NCI-H1048 (cell line): ENCODE measurements at places on chromosomes 12 and 14.

DNA sequence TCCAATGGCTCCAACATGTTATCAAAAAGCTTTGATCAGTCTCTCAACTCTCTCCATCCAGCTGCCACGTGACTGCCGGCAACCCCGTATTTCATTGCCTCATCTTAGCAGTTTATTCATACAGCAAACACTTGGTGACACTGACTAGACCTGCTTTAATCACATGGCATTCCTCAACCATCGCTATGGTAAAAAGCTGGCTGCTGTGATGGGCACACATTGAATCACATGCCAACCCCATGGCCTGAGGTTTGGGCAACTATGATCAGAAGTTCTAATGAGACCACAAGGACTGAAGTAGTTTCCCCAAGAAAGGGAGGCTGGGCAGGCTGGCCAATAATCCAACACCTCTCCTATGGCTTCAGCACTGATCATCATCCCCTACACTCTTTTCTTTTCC, 40.6 kb upstream of the TAS2R42 start:
- no peak for DNase-seq

- DNase-seq, result no peak
These were observed 490.7 kb downstream of the EGLN3 start for GRCh38 chr14:33460164-33460563.

DNA sequence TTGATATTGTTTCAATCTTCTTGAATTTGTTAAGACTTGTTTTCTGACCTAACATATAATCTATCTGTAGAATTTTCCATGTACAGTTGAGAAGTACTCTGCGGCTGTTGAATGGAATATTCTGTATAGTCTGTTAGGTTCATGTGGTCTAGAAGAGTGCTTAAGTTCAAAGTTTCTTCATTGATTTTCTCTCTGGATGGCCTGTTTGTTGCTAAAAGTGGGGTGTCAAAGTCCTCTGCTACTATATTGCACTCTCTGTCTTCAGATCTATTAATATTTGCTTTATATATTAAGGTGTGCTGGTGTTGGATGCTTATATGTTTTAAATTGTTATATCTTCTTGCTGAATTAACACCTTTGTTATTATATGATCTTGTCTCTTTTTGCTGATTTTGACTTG, 290.9 kb upstream of the STXBP6 start:
- DNase-seq, result no peak

DNA sequence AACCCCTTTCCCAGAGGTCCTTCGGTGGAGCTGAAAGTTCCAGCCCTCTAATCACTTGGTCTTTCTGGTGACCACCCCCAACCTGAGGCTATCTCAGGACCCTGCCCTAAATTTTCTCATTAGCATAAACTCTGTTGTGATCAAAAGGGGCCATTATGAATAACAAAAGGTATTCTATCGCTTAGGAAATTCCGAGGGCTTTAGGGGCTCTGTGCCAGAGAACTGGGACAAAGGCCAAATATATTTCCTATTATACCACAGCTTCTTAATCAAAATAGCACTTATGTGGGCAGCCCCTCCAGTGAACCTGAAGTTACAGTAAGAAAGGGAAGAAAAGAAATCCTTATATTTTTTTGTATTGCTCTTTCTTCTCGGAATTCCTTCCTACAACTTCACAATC, 125.3 kb upstream of the NPAS3 start:
- DNase-seq, result no peak

GRCh38 chr12:65335021-65335714, 56.7 kb downstream of the MSRB3 start:
- DNase-seq, result no peak
